ENCODE measurements at places on chromosomes 4 and X.

- DNase-seq = peak; percentile 47
- no peak overlapping the region for H3K4me3 ChIP-seq
- H3K36me3 ChIP-seq = peaks cover 20% of the 10 kb centered on the region
- no peaks in the 10 kb centered on the region for H3K4me1 ChIP-seq
Measured at GRCh38 chr4:1969928-1970723, 38.6 kb downstream of the NELFA start.

DNA sequence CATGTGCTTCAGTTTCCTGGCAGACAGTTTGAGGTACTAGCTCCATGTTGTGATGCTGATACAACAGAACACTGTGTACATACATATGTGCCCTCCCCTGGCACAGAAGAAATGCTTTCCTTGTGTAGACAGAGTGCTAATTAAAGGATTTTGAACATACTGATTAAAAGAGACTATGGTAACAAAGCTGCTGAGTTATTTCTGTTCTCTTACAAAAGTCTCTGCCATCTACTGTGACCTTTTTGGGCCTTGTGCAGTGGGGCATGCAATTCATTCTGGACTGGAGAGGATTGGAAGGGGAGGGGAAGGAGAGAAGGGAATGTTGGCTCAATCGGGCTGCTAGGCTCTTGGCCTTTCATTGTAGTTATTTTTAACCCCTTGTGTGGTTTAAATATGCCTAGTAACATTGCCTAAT, 6.0 kb downstream of the PDLIM5 start:
- peak overlapping the region; percentile 51 for H3K4me3 ChIP-seq
- no peaks in the 10 kb centered on the region for H3K27me3 ChIP-seq
- DNase-seq = no peak
- peaks cover 83% of the 10 kb centered on the region for H3K4me1 ChIP-seq
- peaks cover 16% of the 10 kb centered on the region for H3K36me3 ChIP-seq

DNA sequence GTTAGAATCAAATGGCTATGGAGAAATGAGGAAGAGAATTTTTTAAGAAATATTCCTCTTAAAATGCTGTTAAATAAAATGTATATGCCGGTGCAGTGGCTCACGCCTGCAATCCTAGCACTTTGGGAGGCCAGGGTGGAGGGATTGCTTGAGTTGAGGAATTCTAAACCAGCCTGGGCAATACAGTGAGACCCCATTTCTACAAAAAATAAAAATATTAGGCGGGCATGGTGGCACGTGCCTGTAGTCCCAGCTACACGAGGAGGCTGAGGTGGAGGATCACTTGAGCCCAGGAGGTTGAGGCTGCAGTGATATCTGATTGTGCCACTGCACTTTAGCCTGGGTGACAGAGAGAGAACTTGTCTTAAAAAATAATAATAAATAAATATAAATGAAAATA, 7.9 kb upstream of the FUNDC1 start:
- DNase-seq = no peak
- no peak overlapping the region for H3K4me3 ChIP-seq
- no peaks in the 10 kb centered on the region for H3K4me1 ChIP-seq
- H3K36me3 ChIP-seq = no peaks in the 10 kb centered on the region
- H3K27me3 ChIP-seq = no peaks in the 10 kb centered on the region

- no peak overlapping the region for H3K4me3 ChIP-seq
- H3K4me1 ChIP-seq = peaks cover 6% of the 10 kb centered on the region
- DNase-seq = no peak
- H3K36me3 ChIP-seq = peaks cover 5% of the 10 kb centered on the region
- H3K27ac ChIP-seq = no peak overlapping the region
- H3K27me3 ChIP-seq = peaks cover 2% of the 10 kb centered on the region
Measured at GRCh38 chrX:134388161-134389109, 71.5 kb upstream of the HPRT1 start.

- H3K27ac ChIP-seq = no peak overlapping the region
- H3K27me3 ChIP-seq = no peaks in the 10 kb centered on the region
- H3K36me3 ChIP-seq = peaks cover 14% of the 10 kb centered on the region
- H3K4me3 ChIP-seq = no peak overlapping the region
- peaks cover 29% of the 10 kb centered on the region for H3K4me1 ChIP-seq
Measured at GRCh38 chr4:105179539-105180401, 33.1 kb downstream of the TET2 start.

GRCh38 chr4:39933671-39934590, 43.8 kb downstream of the PDS5A start:
- DNase-seq = no peak
- H3K4me3 ChIP-seq = peak overlapping the region; percentile 24
- peak overlapping the region; percentile 85 for H3K27ac ChIP-seq
- H3K36me3 ChIP-seq = no peaks in the 10 kb centered on the region
- H3K27me3 ChIP-seq = no peaks in the 10 kb centered on the region
- peaks cover 57% of the 10 kb centered on the region for H3K4me1 ChIP-seq

GRCh38 chr4:125547836-125548235, 233.1 kb downstream of the FAT4 start:
- H3K36me3 ChIP-seq = no peaks in the 10 kb centered on the region
- no peaks in the 10 kb centered on the region for H3K4me1 ChIP-seq
- DNase-seq = no peak
- H3K27ac ChIP-seq = no peak overlapping the region
- H3K27me3 ChIP-seq = no peaks in the 10 kb centered on the region

DNA sequence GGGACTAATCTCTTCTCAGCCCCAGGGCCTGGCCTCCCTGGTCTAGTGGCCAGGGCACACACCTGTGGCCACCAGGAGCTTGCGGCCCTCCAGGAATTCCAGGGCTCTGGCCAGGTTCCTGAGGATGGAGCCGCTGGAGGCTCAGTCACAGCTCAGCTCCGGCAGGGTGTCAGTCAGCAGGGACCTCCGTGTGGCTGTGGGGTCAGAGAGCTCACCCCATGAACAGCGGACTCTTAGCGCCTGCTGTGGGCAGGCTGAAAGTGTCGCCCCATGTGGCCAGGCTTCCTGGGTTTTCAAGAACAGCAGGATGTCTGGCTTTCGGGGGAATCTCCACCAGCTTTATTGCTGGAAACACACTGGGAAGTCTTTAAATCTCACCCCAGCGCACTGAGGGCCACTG, 19.3 kb upstream of the SH3TC1 start:
- H3K4me1 ChIP-seq = peaks cover 29% of the 10 kb centered on the region
- H3K36me3 ChIP-seq = no peaks in the 10 kb centered on the region
- no peak for DNase-seq
- peaks cover 3% of the 10 kb centered on the region for H3K27me3 ChIP-seq

All from chondrocyte (in vitro differentiated cells).